ENCODE measurements at places on chromosomes 4 and X. TPM values are rescaled to one million over a fixed set of nuclear protein-coding genes. Genes with fewer than 3 reads are reported as not detected.

The DCAF8L2 gene
- not detected for polyA plus RNA-seq

The CSN1S1 gene
- not detected for polyA plus RNA-seq

The NAT8L gene
- 2.8 TPM for polyA plus RNA-seq

The HSD17B11 gene
- polyA plus RNA-seq = 30.0 TPM

The CCSER1 gene
- 2.7 TPM for polyA plus RNA-seq

The MMRN1 gene
- 3.8 TPM for polyA plus RNA-seq

The CT45A3 gene
- not detected for polyA plus RNA-seq

The SOX3 gene
- not detected for polyA plus RNA-seq

The STK32B gene
- polyA plus RNA-seq = 0.02 TPM

Data from right cardiac atrium (tissue), 5 donors.